LoVo (cell line): ENCODE measurements at places on chromosomes 7 and 10.

- no peak for DNase-seq
Observed at GRCh38 chr7:66643395-66643794, 14.7 kb downstream of the KCTD7 start.

DNA sequence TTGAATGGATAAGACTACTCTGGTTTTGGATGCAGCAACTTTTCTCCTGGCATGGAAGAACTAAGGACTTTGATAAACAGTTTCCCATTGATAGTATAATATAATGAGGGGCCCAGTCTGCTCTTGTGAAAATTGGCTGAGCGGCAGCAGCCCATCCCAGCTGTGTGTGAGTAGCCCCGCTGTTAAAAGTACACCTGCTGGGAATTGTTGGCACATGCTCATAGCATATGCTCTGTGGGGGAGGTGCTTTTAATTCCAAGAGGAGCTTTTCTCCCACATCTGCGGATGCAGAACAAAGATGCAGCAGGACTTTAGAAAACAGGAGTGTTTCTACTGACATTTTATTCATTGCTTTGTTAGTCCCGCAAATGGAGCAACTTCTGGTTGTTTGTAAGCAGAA, 19.0 kb downstream of the SRI start:
- DNase-seq: no peak

DNA sequence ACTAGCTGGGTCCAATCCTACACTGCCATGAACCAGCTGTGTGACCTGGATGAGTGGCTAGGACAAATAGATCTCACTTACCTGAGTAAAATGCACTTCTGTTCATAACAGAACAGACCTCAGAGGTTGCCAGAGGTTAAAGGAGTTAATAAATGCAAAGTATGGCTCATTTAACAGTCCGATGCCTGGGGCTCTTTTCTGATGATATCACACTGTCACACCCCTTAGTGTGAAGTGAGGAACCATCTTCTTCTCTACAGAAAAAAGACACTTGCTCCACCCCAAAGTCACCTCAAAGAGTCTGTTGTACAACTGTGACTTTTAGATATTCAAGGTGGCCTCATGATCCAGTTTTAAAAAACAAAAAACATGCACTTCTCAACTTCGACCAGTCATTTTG, 21.5 kb upstream of the TARP start:
- DNase-seq: no peak

- DNase-seq: no peak
Observed at GRCh38 chr7:81138870-81139269, 220.0 kb upstream of the SEMA3C start.

- no peak for DNase-seq
Observed at GRCh38 chr10:33497338-33497737, 162.9 kb upstream of the NRP1 start.

DNA sequence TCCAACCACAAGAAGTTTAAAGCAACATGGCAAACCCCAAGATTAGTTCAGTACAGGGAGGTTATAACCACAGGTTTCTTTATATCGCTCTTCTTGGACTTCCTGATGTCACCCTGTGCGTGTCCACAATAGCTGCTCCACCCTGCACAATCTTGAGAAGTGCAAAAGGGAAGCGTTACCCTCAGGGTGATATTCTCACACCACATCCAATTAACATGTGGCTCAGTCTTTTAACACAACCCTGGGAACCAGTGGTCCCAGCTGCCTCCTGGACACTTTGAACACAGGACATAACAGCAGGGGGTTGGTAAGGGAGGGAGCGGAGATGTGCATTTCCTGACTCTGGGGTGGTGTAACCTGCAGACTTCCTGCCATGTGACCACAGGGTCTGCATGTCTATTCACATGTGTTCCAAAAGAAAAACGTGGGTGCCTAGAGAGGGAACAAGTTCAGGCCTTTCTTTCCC, 64.6 kb downstream of the GSAP start:
- no peak for DNase-seq

DNA sequence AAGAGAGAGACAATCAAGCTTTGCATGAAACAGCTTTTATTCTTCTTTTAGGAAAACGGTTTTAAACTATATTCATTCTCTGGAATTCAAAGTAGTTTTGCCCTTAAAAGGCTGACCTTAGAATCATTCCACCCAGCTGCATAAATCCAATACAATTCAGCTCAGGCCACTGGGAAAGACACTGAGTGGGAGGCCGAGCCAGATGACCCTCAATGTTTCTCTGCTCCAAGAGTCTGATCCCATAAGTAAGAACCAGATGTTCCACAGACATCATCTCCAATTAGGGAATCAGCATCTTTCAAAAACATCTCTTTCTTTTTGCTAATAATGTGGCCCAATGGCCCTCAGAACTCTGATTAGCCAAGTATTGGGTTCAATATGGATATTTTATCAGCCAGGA, 26.1 kb downstream of the CREB3L2 start:
- DNase-seq: no peak

DNA sequence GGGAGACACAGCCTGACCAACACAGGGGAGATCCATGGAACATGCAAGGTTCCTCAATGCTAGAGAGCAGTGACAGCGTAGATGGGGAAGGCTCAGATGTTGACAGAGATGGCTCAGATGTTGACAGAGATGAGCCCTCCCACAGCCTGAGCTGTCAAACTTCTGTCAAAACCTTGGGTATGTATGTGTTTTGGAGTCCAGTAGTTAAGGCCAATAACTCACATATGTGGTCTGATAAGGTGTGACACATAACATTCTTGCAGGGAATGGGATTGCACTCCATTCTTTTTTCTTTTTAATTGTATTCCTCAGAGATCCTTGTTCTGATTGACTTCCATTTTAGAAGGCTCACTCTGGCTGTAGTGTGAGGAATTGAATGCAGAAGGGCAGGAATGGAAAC, 136.3 kb downstream of the C1GALT1 start:
- no peak for DNase-seq

DNA sequence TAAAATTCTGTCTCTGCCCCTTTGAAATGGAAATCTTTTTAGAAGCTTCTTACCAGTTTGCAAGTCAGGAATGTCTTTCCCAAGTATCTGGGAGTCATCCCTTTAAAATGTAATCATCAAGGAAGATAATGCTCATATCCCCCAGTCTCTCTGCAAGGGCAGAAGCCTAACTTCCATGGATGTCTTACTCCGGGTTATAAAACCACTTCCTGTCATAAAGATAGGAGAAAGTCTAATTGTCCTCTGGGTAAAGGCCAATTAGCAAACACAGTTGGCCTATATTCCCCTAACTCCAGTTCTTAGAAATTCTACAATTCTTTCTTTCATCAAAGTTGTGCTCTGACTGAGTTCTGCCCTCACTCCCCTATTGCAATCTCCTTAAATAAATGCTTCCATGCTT, 1631.5 kb upstream of the LRRTM3 start:
- peak; percentile 51 for DNase-seq

GRCh38 chr10:70124918-70125317, 7.7 kb downstream of the AIFM2 start:
- DNase-seq: no peak

DNA sequence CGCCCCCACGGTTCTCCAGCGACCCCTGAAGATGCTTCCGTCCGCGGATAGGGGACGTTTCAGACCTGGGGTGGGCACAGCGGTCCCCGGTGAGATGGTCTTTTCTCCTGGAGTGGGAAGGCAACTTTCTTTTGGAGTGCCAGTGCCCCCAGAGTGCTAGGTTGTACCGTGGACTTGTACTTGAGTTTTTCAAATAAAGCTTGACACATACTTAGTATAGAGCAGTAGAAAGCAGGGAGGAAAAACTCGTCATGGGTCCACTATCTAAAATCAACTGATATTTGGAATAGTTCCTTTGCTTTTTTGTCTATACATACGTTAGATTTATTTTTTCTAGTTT, 28.4 kb downstream of the RBM20 start:
- DNase-seq: no peak
